Germinal center (tissue), 1 donor: ENCODE measurements at places on chromosomes 16 and 17.

GRCh38 chr17:82985973-82986372, 93.4 kb upstream of the METRNL start:
- DNase-seq: peak; percentile 70

DNA sequence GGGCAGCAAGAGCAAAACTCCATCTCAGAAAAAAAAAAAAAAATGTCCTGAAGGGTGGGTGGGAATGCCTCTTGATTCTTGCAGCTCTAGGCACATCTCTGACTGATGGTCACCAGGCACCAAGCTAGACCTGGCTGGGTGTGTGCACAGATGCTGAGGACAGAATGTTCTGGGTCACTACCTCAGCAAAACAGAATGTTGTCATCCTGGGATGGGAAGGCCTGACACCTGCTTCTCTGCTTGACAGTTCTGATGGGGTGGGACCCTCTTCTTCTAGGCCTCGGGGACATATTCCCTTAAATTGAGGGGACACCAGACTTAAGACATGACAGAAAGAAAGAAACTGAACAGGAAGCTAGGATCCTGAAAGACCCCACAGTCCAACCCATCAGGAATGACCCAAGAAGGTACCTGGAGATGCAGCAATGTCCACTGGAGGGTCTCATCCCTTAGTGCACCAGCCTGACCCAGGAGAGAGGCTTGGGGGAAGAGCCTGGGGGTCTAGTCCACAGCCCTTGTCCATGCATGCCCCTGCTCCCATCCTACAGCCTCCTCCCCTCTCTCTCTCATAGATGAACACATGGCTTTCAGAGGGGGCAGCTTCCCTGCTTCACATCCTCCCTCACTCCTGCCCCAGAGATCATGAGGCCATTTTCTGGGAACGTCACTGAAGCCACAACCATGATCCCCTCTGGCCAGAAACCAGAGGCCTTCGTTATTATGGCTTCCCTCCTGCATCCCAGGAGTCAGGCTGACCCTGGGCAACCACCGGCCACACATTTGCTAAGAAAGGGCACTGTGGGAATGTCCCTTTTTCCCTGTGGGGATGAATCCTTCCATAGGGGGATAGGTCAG, 3.8 kb upstream of the STAT5B start:
- DNase-seq: no peak

- no peak for DNase-seq
Measured at GRCh38 chr17:35127751-35128514, 6.5 kb downstream of the FNDC8 start.

GRCh38 chr17:8846768-8847211, 20.7 kb downstream of the PIK3R6 start:
- DNase-seq: no peak

DNA sequence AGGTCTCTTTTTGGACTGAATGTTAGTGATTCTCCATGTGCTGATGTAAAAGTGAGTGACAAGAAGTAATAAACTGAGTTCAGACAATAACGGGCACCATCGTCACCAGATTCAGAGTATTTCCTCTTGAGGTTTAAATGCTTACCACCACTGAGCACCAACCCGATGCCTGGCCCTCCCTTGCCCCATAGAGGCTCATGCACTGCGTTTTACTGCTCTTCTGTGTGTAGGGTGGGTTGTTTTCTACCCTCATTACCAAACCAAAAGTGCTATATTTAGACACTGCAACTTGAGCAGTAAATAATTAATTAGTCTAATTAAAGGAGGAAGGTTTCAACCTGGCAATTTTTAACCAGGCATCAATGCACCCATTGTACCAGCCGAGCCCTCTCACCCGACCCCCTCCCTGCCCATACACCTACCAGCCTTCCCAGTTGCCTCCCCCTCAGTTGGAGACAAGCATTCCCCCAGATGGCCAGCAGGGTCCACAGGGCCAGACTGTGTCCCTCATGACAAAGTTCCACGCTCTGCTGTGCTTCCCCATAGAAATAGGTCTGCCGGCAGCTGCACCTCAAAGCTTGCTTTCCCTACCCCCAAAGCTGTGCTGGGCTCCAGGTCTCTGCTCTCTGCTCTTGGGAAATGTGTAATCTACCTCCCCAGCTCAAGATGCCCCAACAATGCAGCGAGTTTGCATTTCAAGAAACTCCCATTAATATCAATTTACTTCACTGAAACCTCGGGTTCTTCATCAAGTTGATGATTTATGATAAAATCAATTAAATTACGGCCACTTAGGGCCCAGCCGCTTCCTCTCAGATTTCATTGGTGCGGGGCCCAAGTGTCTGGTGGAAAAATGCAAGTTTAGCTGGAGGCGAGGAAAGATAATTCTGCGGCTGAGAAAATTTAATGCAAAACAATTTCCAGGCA, 16.0 kb downstream of the HOXB4 start:
- DNase-seq: no peak

GRCh38 chr17:79631640-79632431, 21.0 kb upstream of the RBFOX3 start:
- no peak for DNase-seq

DNA sequence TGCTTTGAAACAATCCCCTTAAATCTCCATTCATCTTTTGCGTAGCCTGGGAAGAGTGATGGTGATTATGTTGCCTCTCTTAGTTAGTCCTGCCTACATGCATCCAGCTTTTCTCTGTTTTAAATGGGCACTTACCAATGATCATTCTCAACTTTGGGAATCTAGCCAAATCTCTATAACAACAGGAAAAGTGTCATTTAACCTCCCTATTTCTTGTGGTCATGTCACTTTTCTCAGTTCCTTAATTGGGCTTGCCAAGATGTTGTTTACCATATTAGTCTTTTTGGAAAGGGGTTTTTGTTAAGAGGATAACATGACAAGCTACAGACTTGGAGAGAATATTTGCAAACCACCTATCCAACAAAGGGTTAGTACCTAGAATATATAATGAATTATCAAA, 15.6 kb upstream of the CLEC10A start:
- no peak for DNase-seq
